T47D (cell line): ENCODE measurements at places on chromosomes 7 and 10.

GRCh38 chr10:24883176-24883575 lies 69.2 kb downstream of the PRTFDC1 start:
- no peak for DNase-seq

- no peak for DNase-seq
Observed at GRCh38 chr10:13503745-13504463, 24.9 kb downstream of the BEND7 start.

GRCh38 chr7:37448011-37448635 lies 541 bp downstream of the ELMO1 start:
- no peak for DNase-seq

GRCh38 chr10:112658900-112659638 lies 212.1 kb downstream of the VTI1A start:
- peak; percentile 58 for DNase-seq

DNA sequence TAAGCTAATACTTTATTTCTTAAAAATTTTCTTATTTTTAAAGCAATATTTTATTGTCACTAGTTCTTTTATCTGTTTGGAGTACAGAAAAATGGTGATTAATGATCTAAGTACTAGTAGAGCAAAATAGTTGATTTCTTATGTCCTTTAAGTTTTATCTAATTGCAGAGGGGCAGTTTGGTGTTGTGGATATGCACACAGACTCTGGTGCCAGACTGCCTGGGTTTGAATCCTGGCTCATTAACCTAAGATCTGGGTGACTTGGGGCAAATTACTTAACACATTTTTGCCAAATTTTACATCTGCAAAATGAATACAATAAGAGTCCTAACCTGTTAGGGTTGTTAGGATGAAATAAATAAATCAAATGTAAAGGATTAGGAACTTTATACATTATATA lies 10.7 kb upstream of the PRPS1L1 start:
- DNase-seq: no peak

- no peak for DNase-seq
Observed at GRCh38 chr7:90708841-90709317, 112.8 kb downstream of the CDK14 start.

DNA sequence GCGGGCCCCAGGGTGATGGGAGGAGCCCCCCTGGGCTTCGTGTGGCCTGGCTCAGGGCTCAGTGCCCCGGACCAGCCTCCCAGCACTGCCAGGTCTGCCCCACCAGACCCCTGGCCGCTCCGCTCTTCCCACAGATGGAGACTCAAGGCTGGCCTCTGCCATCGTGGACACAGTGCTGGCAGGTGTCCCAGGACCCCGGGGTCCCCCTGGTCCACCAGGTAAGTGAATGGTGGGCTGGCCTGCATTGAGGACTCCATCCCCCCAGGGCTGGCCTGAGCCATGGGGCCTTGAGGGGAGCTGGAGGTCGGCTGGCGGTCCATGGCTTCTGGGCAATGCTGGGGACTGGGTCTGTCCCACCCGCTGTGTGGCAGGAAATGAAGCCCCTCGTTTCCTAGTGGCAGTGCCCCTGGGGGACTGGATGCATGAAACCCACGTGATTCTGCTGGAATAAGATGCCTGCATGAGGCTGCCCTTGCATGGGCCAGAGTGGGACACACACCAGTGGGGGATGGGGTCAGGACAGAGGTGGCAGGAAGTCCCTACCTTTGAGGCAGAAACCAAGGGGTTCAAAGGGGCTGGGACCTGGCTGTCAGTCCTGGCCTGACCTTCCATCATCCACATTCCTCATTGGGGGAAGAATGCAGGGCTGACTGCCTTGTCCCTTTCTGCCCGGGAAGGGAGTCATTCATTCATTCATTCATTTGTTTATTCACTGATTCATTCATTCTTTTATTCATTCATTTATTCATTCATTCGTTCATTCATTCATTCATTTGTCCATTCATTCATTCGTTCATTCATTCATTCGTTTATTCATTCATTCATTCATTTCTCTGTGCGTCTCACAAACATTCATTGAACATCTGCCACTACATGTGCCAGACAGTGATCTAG lies 81.8 kb downstream of the MYL10 start:
- no peak for DNase-seq

GRCh38 chr10:114513381-114513792 lies 109.1 kb upstream of the AFAP1L2 start:
- no peak for DNase-seq

DNA sequence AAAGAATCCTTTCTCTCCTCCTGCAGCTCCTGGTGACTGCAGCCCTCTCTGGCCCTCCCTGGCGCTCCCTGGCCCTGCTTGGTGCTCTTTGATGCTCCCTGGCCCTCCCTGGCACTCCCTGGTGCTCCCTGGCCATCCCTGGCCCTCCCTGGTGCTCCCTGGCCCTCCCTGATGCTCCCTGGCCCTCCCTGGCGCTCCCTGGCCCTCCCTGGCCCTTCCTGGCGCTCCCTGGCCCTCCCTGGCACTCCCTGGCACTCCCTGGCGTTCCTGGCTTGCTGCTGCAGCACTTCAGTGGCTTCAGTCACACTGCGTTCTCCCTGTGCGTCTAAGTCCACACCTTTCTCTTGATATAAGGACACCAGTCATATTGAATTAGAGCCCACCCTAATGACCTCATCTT lies 15.2 kb upstream of the FGFR2 start:
- DNase-seq: no peak

DNA sequence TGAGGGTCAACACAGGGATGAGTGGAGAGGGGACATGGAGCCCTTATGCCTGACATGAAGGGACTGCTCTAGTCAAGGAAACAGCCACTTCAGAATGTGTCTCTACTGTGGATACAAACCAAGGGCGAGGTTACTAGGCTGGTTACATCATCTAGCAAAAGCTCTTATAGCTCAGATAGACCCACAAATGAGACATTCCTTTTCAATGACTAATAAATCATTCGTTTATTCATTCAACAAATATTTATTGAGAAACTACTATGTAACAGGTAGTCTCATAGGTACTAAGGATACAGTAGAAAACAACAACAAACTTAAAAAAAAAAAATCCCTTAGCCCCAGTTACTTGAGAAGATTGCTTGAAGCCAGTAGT lies 219.5 kb downstream of the KIAA1217 start:
- DNase-seq: no peak

DNA sequence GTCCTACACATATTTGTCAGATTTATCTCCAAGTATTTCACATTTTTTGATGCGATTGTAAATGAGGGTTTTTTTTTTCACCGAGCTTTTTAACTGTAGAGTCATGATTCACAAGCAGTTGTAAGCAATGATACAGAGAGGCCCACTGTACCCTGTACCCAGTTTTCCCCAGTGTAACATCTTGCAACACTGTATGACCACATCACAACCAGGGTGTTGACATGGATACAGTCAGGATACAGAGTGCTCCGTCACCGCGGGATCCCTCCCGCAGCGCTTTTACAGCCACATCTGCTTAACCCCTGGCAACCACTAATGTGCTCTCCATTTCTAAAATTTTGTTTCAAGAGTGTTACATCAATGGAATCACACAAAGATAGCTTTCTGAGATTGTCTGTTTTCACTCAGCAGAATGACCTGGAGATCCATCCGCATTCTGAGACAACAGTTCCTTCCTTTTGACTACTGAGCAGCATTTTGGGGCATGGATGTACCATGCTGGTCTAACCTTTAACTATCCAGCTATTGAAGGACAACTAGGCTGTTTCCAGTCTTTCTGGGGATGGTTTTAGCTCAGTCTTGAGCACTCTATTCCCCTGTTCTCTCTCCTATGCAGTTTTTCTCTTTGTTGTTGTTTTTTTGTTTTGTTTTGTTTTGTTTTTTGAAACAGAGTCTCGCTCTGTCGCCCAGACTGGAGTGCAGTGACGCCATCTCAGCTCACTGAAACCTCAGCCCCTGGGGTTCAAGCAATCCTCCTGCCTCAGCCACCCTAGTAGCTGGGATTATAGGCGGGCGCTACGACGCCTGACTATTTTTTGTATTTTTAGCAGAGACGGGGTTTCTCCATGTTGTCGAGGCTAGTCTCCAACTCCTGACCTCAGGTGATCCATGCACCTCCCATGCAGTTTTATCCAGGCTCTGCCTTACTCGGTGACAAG lies 25.9 kb downstream of the GPRIN2 start:
- DNase-seq: no peak

- DNase-seq: no peak
Observed at GRCh38 chr10:80878330-80878729, 340.6 kb downstream of the SH2D4B start.

GRCh38 chr10:31728698-31729224 lies 199.9 kb downstream of the ARHGAP12 start:
- DNase-seq: no peak

DNA sequence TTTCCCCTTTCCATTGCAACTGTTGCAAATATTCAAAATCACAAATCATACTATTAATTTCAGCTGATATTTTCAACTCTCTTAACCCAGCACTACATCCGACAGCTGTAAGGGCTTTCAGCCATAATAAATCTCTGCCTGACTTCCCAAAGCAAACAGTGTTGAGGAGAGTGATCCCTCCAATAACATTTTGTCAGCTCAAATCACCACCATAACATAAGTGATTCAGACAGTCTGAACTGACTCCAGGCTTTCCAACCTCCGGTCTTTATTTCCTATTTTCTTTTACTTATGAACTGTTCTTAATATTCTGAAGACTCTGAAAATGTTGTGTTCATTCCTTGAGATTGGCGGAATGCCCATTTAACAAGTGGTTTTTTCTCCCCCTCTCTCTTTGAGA lies 1085.9 kb downstream of the GATA3 start:
- DNase-seq: no peak

DNA sequence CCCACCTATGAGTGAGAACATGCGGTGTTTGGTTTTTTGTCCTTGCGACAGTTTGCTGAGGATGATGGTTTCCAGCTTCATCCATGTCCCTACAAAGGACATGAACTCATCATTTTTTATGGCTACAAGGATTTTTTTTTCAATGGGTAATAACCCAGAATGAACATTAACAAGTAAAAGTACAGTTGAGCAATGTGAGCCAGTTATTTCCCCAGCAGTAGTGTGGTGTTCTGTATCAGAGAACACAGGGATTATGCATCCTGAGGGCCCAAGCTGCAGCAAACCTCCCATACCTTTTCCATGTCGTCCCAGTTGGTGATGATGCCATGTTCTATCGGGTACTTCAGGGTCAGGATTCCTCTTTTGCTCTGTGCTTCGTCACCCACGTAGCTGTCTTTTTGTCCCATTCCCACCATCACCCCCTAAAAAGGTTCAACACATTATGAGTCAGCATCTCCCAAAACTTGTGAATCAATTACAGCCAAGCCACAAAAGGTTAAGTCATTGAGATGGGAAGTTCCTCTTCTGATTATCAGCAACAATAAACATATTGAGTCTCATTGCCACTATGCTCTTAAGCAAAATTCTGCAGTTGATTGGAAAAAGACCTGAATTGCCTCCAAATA lies 5.5 kb downstream of the ACTA2 start:
- DNase-seq: no peak

DNA sequence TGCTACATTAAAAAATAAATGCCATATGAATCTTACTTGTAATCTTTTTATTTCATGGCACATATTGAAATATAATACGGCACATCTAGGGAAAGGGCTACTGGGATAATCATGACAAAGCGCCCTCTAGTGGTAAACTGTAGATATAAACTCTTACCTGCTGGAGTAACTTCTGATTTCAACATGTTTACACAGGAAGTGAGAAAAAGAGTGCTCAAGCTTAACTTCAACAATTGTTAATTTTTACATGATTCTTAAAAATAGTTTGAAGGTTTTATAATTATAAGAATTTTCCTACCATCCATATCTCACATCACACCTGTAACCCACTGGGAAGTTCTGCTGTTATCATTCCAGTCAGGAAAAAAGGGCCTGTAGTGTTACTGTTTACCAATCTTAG lies 2.0 kb upstream of the HEPACAM2 start:
- peak; percentile 8 for DNase-seq

DNA sequence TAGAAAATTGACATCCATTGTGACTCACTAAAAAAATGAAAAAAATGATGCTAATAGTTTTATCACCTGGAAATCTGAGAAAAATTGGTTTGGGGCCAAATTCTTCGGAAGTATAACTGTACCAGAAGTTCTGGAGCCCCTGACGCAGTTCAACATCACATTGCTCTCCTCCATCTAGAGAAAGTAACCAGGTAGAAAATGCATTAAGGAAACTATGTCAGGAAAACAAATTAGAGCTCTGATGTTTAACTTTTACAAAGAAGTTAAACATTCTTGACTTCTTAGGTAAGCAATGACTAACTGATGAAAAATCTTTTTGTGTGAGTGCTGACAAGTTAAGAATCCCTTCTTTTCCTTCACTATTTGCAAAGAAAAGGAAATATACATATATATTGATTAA lies 61.1 kb upstream of the TMEM196 start:
- DNase-seq: no peak

- no peak for DNase-seq
Observed at GRCh38 chr7:26379711-26380110, 88.0 kb downstream of the SNX10 start.

- no peak for DNase-seq
Observed at GRCh38 chr7:79608005-79608404, 154.5 kb upstream of the MAGI2 start.

DNA sequence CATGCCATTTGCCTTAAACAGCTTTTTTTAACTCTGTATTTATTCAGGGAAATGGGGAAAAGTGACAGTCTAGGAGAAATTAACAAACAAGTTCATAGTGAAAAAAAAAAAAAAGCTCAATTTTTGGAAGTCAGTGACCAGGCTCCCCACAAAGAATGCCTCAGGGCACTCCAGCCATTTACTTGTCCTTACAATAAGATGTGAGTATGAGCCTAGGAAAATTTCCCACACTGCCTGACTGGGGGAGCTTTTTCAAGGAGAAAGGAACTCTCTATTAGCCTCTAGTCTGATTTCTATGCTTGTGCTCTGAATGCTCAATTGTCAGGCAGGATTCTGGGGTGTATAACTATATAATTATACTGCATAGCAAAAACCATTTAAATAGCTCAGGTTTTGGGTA lies 74.9 kb upstream of the NRBF2 start:
- no peak for DNase-seq

GRCh38 chr10:50653142-50653541 lies 29.4 kb upstream of the SGMS1 start:
- DNase-seq: peak; percentile 61

DNA sequence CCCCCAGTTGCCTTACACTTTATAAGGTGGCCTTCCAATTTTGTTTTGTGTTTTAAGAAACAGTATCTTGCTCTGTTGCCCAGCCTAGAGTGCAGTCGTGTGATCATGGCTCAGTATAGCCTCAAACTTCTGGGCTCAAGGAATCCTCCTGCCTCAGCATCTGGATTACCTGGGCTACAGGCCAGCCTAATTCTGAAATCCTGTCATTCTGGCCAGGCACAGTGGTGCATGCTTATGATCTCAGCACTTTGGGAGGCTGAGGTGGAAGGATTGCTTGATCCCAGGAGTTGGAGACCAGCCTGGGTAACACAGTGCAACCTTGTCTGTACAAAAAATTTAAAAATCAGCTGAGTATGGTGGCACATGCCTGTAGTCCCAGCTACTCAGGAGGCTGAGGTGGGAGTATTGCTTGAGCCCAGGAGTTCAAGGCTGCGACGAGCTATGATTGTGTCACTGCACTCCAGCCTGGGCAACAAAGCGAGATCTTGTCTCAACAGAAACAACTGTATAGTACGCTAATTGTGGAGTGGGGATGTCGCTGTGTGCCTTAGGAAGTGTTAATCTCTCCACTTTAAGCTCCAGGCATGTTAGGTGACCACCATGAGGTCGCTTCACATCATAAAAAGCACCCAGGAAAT lies 24.7 kb upstream of the RBM33 start:
- no peak for DNase-seq
